Right lung (tissue), 10 donors: ENCODE measurements at places on chromosomes 7 and 10.
A peak's percentile ranks its signal among the peaks of the same experiment; 100 is the strongest.

GRCh38 chr10:113341138-113341537 lies 211.7 kb upstream of the HABP2 start:
- no peak for DNase-seq

DNA sequence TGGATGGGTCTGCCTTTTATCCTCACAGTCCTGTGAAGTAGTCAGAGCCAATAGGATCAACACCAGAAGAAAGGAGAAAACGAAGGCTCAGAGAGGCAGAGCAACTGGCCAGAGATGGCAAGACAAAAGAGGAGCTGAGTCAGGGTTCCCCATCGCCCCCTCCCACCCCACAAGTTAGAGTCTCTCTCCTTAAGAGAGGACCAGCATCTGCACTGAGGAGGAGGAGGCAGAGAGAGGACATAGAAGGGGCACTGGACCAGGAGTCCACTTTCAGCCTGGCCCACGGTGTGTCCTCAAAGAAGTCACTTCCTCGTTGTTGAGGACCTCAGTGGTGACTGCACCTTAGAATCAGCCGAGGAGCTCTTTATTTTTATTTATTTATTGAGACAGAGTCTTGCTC lies 11.6 kb downstream of the SPOCK2 start:
- no peak for DNase-seq

- no peak for DNase-seq
Measured at GRCh38 chr10:102310361-102311024, 65.2 kb downstream of the GBF1 start.

- DNase-seq = no peak
Measured at GRCh38 chr7:44060091-44060947, 5.0 kb downstream of the PGAM2 start.

DNA sequence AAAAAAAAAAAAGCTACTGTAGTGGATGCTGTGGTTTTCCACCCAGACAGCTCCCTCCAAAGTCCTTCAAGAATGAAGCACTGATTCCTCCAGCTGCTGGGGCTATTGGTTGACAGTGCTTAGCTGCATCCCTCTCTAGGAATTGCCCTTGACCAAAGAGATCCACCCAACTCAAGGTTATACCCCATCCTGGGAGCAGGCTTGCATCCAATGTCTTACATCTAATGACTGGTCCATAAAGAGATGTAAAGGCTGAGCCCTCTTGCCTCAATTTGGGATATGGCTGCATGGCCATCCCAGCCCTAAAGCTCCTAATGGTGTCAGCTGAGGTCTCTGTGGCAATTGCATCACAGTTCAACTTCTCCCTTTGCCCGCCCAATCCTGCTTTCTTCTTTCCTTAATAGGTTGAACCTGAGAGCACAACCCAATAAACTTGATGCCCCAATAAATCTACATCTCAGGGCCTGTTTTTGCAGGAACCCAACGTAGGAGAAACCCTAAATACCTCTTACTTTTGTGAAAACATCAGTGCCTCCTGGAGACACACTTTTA lies 4.4 kb downstream of the GPR37 start:
- DNase-seq = no peak

DNA sequence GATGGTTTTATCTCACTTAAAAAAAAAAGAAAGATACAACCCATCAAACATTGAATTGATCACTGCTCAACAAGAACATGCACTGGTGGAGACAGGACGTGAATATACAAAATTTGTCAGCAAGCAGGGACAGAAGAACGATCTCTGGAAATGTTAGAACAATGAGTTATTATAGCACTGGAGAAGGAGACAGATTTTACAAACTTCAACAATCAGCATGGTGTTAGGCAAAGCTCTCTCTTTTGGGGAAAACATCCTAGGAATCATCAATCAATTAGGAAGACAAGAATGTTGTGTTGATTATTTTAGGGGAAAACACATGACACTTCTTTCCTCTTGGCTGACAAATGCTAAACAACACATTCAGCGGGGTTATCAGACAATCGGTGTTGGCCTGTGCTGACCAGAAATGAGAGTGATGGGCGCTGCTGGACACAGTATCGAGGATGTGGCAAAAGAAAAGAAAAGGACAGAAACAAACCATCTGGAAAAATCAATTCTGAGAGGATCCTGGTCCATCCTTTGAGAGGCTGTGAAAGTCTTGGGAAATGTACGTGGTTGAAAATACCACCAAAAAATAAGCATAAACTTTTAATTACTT lies 103.9 kb downstream of the RAPGEF5 start:
- no peak for DNase-seq

DNA sequence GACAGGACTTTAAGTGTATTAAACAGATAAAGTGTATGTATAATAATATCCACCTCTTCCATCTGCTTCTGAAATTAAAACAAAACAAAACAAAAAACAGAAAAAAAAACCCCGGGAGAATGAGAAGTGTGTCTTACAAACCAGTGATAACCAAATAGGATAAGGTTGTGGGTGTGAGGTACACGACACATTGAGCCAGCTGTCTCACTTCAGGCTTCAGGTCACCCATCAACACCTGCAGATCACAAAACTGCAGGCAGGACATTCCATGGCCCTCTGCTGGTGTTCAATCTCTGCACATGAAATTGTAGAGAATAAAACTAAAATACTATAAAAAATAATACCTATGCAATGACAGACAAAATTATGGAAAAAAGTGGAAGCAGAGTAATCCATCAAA lies 339.9 kb downstream of the SFMBT2 start:
- DNase-seq = no peak

DNA sequence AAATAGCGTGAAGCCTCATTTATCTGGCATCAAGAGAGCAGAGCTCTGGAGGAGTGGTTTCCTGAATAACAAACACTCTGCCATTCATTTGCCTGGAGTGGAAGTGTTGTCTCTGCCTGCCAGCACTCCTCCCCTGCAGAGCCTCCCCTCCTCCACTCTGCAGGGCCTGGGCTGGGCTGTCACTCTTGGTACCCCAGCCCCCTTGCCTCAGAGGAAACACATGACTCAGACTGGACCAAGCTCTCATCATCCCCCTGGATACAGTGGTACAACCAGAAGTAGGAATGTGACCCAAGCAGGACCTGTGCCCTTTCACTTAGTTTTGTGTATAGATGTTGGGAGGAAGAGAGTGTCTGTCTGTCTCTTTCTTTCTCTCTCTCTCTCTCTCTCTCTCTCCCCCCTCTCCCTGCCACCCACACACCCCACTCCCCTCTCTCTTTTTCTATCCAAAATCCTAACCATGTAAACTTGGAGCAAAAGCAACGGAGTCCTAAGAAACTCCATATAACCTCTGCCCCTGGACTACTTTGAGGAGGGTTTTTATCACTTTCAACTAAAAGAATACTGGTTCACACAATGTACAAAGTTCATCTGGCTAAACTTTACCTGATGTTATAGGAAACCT lies 43.9 kb downstream of the DOCK4 start:
- peak; percentile 36 for DNase-seq

DNA sequence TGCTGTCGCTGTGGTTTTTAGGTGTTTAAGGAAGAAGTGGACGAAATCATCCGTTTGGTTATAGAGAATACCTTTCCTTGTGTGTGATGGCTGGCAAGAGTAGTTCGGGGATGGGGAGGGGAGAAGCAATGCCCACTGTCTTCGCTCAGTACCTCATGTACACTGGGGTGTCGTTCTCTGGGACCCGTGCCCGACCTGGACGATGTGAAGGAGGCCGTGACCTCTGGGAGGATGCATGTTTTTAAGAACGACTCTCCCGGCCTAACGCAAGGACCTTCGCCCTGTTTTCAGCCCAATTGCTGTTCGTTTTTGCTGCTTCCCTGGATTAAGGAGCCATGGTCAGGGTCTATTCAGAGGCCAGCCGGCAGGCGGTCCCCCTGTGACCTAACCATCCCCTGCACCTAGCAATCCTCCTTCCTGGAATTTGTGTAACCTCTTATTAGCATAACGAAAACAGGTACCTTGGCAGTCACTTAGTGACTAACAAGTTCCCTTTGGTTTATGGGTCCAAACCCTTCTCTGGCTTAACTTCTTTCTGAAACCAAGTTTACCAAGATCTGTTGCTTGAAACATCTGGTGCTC lies 1.3 kb downstream of the NFE2L3 start:
- no peak for DNase-seq

DNA sequence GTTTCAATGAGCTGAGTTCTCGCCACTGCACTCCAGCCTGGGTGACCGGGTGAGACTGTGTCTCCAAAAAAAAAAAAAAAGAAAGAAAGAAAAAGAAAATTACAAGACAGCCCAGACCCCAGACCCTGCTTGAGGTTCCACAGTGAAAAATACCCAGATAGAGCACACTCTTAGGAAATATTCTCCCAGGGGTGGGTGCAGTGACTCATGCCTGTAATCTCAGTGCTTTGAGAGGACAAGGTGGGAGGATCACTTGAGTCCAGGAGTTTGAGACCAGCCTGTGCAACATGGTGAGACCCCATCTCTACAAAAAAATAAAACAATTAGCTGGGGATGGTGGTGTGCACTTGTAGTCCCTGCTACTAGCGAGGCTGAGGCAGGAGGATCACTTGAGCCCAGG lies 41.1 kb upstream of the GTF2IRD1 start:
- DNase-seq = no peak

- DNase-seq = no peak
Measured at GRCh38 chr7:28793381-28794085, 164.6 kb downstream of the TRIL start.

- DNase-seq = no peak
Measured at GRCh38 chr7:80240265-80241025, 105.8 kb downstream of the GNAI1 start.

- no peak for DNase-seq
Measured at GRCh38 chr7:159038066-159038465, 106.6 kb downstream of the VIPR2 start.

DNA sequence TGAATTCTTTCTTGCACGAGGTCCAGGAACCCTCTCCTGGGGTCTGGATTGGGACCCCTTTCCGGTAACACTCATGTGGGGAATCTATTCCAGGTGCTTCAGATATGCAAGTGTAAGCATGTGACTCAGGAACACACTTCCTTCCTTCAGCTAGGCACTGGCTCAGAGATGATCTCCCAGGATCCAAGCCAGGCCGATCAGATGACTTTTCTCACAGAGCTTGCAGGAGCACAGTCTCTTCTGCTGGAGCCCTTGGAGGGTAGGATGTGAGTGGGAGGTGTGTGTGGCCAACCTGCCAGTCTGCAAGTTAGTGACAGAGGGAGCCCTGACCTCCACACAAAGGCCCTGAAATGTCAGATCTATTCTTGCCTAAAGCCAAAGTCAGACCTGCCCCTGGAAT lies 108.3 kb downstream of the CPXM2 start:
- DNase-seq = no peak

DNA sequence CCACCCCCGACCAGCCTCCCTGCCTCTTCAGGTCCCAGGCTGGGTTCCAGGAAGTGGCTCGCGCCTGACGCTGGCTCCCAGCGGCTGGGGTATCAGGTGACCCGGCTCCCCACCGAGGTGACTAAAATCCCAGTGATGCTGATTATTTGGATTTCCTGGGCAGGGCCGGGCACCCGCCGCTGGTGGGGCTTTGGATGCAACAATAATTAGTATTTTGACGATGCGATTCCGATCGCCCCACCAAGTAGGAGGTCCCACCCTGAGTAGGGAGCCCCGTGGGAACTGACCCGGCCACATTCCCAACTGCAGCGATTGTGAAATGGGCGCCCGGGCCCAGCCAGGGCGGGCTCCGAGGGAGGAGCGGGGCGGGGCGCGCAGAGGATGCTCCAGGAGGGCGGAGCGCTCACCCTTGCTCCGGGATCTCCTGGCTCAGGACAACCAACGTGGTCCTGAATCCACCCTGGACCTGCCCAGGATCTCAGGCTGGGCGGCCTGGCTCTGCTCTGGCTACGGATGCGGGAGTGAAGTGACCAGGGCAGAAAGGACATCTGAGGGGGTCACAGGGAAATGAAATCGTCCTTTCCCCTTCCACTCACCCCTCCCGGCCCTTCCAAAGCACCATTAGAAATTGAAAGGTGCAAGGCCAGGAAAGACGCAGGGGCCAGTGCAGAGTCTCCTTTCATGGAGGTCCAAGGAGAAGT lies 32.6 kb downstream of the DUSP5 start:
- peak; percentile 41 for DNase-seq

GRCh38 chr10:32332299-32332750 lies 14.6 kb downstream of the EPC1 start:
- no peak for DNase-seq

GRCh38 chr7:97017192-97018125 lies 7.2 kb downstream of the DLX5 start:
- no peak for DNase-seq

DNA sequence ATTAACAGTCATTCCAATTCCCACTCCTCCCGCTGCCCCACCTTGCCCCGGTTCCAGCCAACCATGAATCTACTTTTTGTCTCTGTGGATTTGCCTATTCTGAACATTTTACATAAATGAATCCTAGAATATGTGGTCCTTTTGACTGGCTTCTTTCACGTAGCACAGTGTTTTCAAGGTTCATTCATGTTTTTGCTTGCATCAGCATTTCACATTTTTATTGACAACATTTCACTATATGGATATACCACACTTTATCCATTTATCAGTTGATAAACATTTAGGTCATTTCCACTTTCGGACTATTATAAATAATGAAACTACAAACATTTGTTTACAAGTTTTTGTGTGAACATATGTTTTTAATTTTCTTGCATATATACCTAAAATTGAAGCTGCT lies 182.0 kb downstream of the ZNF248 start:
- DNase-seq = no peak

DNA sequence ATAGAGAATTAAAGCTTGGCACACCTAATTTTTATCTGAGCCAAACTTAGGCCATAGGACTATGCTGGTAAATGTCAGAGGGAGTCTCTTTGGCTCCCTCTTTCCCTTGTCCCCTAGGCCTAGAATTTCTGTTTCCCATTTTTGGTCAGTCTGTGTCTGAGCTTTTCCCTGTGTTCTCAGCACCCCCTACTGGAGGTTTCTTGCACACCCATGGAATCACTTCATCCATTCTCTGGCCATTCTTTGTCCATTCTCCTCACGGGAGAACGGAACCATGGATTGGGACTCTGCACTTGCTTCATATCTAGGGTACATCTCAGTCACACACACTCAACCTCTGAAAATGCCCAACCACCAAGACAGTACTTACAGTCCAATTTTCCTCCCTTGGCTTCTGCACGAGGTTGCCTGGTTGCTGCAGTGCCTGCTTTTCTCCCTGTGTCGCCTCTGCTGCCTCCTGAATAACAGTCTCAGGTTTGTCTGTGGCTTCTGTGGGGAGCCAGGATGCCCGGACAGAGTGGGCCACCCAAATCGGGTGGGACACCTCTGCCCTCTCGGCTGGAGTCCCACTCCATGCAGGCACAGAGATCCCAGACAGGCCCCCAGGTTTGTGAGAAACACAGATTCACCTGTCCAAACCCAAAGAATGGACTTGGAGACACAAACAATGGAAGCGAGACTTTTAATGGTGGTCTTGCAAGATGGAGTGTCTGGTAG lies 35.1 kb upstream of the DNAH11 start:
- no peak for DNase-seq

DNA sequence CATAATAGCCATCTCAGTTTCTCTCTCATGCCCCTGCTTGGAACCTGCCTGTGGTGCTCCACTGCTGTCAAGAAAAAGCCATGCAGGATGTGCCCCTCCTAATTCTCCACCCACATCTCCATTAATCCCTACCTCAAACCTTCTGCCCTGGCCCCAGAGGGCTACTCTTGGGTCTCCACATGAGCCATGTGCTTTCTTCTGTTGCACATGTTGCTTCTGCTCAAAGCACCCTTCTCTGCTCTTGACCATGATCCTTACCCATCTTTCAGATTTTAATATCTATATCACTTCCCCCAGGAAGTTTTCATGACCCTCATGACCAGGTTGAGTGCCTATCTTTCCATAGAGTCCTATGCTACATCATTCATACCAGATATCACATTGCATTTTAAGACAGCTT lies 514.2 kb downstream of the RPS24 start:
- DNase-seq = no peak

GRCh38 chr7:139753693-139754111 lies 24.1 kb downstream of the HIPK2 start:
- no peak for DNase-seq

- no peak for DNase-seq
Measured at GRCh38 chr10:58104351-58104751, 163.3 kb downstream of the IPMK start.
